ENCODE measurements at places on chromosomes 7 and 10. TPM values are rescaled to one million over a fixed set of nuclear protein-coding genes. Genes with fewer than 3 reads are reported as not detected.

DNA sequence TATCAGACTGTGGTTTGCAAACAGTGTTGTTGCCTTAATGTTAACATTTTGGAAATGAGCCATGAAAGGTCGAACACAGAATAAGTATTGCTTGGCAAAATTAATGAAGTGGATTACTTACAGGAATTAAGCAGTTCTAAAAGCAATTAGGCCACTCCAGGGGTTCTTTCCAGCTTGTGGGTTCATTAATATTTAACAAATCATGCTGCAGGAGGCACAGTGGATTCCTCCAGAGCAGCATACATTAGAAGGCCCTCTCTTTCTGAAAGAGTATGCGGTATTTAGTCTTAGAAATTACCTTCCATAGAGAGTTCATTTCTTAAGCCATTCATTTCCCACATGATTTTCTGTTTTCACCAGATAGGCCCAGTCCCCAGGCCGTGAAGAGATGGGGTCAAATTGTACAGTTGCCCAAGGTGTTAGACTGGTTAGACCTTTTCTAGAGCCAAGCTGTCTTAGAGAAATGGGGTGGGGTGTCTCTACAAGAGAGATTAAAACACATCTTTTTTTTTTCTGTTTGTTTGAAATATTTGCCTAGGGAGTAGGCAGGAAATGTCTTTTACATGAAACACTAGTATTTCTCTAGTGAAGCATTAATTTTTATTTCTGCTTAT is 40.0 kb upstream of the AGR3 start:
- H3K27ac ChIP-seq, result no peak overlapping the region
- DNase-seq, result peak; percentile 10
- no peaks in the 10 kb centered on the region for H3K36me3 ChIP-seq
- no peak overlapping the region for H3K4me3 ChIP-seq
- H3K27me3 ChIP-seq, result no peaks in the 10 kb centered on the region
- H3K4me1 ChIP-seq, result peaks cover 24% of the 10 kb centered on the region

DNA sequence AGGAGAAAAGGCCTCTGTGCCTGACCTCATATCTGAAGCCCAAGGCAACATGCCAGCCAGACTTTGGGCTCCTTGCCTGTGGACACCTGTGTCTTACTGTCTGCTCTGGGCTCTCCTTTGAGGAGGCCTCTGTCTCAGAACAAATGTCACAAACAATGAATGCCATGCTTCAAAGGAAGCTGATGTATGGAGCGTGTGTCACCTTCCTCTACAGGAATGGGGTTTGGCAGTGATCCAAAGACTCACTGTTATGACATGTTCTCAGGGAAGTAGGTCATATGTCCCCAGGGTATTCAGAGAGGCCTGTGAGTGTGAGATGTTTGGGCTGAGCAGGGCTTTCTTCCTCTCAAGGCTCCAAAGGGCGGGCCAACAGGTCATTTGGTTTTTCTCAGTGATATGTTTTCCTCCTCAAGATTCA is 38.4 kb downstream of the PTPRE start:
- H3K4me1 ChIP-seq, result 0 out of 2 replicates have a peak, but pooled peaks cover 9% of the 10 kb centered on the region
- peak; percentile 78 for DNase-seq
- no peak overlapping the region for H3K4me3 ChIP-seq

- no peaks in the 10 kb centered on the region for H3K36me3 ChIP-seq
- no peak for DNase-seq
- peaks cover 9% of the 10 kb centered on the region for H3K4me1 ChIP-seq
- H3K27me3 ChIP-seq, result no peaks in the 10 kb centered on the region
- peak overlapping the region; percentile 74 for H3K27ac ChIP-seq
Observed at GRCh38 chr10:42638821-42639270, 476 bp upstream of the ZNF33B start.

DNA sequence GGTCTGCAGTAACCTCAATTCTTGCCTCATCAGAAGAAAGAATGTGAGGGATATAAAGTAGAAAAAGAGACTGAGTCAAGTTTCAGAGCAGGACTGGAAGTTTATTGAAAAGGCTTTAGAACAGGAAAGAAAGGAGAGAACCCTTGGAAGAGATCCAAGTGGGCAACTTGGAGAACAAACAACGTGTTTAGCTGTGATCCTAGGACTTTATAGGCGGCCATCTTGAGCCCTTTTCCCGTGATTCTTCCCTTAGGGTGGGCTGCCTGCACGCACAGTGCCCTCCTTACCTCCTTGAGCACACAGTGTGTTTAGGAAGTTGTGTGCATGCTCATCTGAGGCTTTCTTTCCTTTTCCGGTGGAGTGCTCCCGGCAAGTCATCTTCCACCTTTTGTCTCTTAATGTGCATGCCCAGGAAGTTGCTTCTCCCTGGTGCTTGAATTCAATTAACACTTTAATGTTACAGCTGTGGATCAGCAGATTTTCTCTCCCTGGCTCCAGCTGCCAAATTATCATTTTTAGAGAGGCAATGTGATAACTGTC is 59.8 kb downstream of the ENTPD1 start:
- no peak overlapping the region for H3K4me3 ChIP-seq
- no peak for DNase-seq
- H3K27me3 ChIP-seq, result peaks cover 13% of the 10 kb centered on the region
- peaks cover 17% of the 10 kb centered on the region for H3K4me1 ChIP-seq
- H3K36me3 ChIP-seq, result no peaks in the 10 kb centered on the region
- H3K27ac ChIP-seq, result no peak overlapping the region

- no peak for DNase-seq
- no peak overlapping the region for H3K4me3 ChIP-seq
- H3K36me3 ChIP-seq, result no peaks in the 10 kb centered on the region
- no peaks in the 10 kb centered on the region for H3K4me1 ChIP-seq
- H3K27ac ChIP-seq, result no peak overlapping the region
Observed at GRCh38 chr10:114077815-114078219, 34.2 kb downstream of the ADRB1 start.

DNA sequence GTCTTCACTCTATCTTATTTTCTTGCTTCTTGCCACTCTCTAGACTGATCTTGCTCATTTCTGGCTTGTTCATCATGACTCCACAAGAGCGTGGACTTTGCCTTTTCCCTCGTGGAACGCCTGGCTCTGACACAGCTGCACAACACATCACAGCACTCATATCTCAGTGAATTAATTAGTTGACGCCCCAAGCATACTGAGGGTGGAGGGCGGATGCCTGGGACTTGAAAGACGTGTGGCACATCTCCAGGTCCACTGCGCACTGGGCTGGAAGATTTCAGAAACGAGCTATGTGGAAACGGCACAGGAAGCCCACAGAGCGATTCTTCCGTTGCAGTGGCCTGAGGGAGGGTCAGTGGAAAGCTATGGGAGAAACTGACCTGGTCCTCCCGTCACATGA is 23.6 kb upstream of the PLEKHA1 start:
- no peaks in the 10 kb centered on the region for H3K36me3 ChIP-seq
- H3K4me1 ChIP-seq, result no peaks in the 10 kb centered on the region
- no peak overlapping the region for H3K4me3 ChIP-seq
- no peak for DNase-seq
- H3K27ac ChIP-seq, result no peak overlapping the region

DNA sequence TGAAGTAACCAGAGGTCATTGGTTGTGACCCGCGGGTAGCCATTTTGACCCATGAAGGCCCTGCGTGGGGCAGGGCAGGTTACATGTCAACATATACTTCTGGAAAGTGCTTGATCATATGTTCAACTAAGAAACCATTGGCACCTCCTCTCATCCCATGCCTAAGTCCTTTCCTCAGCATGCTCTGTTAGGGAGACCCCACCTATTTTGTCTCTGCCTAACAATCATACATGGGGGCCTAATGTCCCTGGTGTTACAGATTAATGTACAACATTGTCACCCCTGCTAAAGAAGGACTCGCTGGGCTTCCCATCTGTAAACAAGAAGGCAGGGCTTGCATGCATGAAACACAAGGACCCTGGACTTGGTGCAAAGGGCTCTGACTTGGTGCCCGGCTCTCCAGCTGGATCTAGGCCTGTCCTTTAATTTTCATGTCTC is 133.7 kb upstream of the TNS3 start:
- DNase-seq, result no peak
- H3K27ac ChIP-seq, result no peak overlapping the region
- no peaks in the 10 kb centered on the region for H3K4me1 ChIP-seq

DNA sequence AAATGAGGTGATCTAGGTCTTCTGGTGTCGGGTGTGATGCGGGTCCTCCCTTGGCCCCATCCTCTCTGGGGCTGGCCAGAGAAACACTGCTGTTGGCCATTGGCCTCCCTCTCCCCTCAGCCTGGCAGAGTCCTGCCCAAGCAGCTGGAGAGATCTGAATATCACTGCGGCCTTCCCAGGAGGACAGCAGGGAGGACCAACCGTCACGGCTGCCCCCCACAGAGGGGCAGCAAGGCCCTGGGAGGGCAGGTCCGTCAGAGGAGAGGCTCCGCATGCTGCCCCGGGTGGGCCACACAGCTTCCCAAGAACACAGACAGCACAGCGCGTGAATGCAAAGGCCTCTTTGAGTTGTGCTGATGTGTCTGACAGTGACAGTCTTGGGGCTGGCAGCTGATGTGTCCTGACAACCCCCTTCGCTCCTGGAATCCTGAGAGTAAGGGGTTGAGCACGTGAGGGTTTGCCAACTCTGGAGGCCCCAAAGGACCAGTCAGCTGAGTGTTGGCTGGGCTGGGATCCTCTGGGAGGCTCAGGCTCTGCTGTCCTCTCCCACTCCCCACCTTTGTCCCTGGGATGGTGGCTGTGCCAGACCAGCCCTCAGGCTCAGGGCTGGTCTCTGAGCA is 132.5 kb upstream of the UNC5B start:
- no peaks in the 10 kb centered on the region for H3K36me3 ChIP-seq
- H3K4me1 ChIP-seq, result no peaks in the 10 kb centered on the region
- H3K4me3 ChIP-seq, result no peak overlapping the region
- peaks cover 26% of the 10 kb centered on the region for H3K27me3 ChIP-seq
- no peak overlapping the region for H3K27ac ChIP-seq
- DNase-seq, result no peak

GRCh38 chr7:41581041-41581440 is 121.8 kb downstream of the INHBA start:
- DNase-seq, result no peak
- H3K36me3 ChIP-seq, result no peaks in the 10 kb centered on the region
- H3K4me1 ChIP-seq, result peaks cover 21% of the 10 kb centered on the region
- H3K27me3 ChIP-seq, result no peaks in the 10 kb centered on the region

DNA sequence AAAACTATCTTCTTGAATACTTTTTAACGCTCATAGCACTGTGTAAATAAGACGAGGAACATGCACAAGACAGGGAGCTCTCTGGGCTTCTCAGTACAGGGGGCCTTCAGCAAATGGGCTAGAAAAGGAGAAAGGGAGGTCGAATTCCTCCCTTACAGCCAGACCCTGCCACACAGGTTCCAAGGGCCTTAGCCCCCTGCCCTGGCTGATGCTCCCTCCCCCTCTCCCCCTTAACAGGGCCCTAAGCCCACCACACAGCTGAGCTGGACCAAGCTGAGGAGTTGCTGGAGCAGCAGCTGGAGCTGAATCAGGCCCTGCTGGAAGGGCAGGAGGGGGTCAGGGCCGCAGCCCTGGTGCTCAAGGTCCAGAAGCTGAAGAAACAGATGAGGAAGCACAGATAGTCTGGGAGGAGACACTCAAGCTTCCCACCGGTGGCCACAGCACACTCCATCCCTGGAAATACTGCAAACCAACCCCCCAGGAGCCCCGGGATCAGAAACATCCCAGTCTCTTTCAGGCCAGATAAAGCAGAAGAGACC is 153.9 kb downstream of the SNX13 start:
- no peaks in the 10 kb centered on the region for H3K4me1 ChIP-seq
- H3K36me3 ChIP-seq, result no peaks in the 10 kb centered on the region
- no peak overlapping the region for H3K27ac ChIP-seq
- DNase-seq, result no peak
- no peak overlapping the region for H3K4me3 ChIP-seq

DNA sequence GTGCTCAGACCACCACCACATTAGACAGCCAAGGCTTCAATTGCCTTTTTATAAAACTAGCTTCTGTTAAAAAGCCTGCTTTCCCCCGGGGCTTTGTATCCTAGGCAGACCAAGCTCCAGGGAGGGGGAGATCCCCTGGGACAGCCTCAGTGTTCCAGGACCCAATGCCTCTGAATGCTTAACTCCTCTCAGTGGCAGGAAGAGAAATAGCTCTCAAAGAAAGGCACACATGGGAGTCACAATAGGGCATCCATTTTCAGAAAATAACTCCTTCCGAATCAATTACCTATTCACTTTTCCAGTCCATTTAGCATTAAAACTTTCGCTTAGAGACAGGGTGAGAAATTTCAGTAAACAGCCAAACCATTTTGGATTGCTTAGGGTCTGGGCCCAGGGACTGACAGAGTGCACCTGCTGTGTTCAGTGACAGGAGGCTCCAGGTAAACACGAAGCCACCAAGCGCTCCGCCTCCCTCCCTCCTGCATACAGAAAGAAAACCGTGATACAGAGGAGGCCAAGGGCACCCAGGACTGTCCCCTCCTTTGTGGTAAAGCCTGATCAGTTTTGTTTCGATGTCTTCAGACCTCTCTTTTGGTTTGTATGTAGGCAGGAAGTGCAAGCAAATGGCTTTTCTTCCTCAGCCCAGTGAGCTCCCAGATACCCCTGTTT is 599.7 kb downstream of the KCNMA1 start:
- H3K27ac ChIP-seq, result no peak overlapping the region
- no peaks in the 10 kb centered on the region for H3K27me3 ChIP-seq
- H3K4me1 ChIP-seq, result no peaks in the 10 kb centered on the region
- no peak overlapping the region for H3K4me3 ChIP-seq

DNA sequence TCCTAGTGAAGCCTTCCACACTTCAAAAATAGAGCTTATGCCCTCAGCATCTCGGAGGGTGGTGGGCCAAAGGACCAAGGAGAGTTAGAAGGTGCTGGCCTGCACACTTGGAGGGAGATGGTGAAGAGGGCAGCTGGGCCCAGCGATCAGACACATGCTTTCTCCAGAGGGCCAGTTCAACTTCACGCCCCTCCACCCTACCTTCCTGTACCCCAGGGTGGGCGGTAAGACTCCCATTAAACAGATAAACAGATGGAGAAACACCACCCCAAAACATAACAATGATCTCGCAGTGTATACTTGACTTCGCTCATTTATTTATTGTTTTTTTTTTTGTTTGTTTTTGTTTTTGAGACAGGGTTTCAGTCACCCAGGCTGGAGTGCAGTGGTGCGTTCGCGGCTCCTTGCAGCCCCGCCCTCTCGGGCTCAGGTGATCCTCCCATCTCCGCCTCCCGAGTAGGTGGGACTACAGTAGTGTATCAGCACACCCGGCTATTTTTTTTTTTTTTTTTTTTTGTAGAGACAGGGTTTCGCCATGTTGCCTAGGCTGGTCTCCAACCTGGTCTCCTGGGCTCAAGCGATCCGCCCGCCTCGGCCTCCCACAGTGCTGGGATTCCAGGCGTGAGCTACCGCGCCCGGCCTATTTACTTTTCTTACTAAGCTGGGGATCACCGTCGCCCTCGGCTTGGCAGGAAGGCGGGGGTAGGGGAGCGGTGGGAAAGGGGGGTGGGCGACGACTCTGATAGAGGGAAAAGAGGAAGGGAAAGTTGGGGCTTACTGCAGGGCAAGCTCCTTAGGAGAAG is 1.8 kb downstream of the C10orf95 start:
- peak; percentile 66 for DNase-seq
- peaks cover 19% of the 10 kb centered on the region for H3K4me1 ChIP-seq
- no peaks in the 10 kb centered on the region for H3K27me3 ChIP-seq
- H3K27ac ChIP-seq, result no peak overlapping the region

Gene DGKI
- total RNA-seq, result 21.1 TPM

Gene SMNDC1
- total RNA-seq, result 5.1 TPM

Data from GM23248 (cell line).